ENCODE measurements at places on chromosomes 1 and 21. TPM values are rescaled to one million over a fixed set of nuclear protein-coding genes. Genes with fewer than 3 reads are reported as not detected.

BRINP3 gene
- 3.6 TPM for total RNA-seq

DNA sequence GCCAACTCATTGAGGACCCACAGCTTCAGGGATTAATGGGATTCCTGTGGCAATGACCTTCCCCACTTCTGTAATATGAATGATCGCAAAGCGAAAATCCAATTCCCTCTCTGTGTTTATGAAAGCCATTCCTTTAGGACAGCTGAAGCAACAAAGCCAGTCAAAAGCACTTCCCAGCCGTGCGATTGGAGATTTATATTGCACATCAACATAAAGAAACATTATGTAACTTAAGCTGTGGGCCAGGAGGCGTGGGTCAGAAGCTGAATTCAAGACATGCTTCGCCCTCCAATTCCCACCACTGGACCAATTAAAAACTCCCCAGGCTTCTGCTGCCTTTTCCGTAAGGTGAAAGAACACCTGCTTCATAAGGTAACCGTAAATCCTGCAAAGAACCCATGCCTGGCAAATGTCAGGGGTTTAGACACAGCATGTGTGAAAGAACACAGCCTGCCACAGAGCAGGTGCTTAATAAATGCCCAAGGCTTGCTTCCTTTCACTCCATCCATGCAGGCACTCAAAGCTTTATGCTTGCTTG, 138.9 kb upstream of the SOD1 start:
- DNase-seq, result no peak

DNA sequence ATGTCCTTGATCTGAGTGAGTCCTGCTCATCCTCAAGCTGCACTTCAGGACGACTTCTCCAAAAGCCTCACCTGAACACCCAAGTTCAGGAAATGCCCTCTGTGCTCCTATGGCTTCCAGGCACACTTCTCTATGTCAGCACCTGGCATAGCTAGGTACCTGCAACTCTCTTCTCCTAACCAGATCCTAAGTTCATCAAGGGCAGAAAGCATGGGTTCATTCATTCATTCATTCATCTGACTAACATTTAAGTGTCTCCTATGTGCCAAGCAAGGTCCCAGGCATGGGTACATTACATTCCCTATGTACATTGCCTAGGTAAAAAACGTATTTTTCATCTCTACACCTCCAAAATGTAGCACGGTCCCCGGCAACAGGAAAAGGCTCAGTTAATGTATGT, 4.0 kb downstream of the RGS8 start:
- DNase-seq, result no peak

FCRL4 gene
- not detected for total RNA-seq

- no peak for DNase-seq
Measured at GRCh38 chr21:45175326-45176095, 101.1 kb downstream of the ADARB1 start.

All from breast epithelium (tissue), 4 donors.